Panc1 (cell line): ENCODE measurements at places on chromosomes 2 and 18.

DNA sequence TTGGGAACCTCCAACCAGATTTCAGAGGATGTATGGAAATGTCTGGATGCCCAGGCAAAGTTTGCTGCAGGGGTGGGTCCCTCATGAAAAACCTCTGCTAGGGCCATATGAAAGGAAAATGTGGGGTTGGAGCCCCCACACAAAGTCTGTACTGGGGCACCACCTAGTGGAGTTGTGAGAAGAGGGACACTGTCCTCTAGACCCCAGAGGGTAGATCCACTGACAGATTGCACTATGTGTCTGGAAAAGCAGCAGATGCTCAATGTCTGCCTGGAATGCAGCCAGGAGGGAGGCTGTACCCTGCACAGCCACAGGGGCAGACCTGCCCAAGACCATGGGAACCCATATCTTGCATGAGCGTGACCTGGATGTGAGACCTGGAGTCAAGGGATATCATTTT, 573.7 kb upstream of the NXPH2 start:
- DNase-seq, result no peak

DNA sequence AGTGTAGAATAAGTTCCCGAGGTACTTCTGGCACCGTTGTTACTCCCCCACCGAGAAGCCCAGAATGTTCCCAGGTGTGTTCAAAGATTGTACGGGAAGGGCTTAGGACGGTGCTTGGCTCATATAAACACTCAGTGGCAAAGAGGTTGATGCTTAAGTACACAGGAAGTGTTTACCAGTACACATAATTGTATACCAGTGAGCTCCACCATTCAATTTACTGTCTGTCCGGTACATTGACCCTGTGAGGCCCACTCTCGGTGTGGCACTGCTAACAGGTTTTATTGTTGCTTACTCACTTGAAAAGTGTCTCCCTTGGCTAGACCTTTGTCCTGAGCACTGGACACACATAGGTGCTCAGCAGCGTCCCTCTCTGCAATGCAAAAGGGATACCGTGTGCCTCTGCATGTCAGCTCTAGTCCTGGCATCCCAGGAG, 191.0 kb downstream of the NEDD4L start:
- no peak for DNase-seq

GRCh38 chr2:240144649-240145261, 4.3 kb upstream of the OTOS start:
- no peak for DNase-seq

DNA sequence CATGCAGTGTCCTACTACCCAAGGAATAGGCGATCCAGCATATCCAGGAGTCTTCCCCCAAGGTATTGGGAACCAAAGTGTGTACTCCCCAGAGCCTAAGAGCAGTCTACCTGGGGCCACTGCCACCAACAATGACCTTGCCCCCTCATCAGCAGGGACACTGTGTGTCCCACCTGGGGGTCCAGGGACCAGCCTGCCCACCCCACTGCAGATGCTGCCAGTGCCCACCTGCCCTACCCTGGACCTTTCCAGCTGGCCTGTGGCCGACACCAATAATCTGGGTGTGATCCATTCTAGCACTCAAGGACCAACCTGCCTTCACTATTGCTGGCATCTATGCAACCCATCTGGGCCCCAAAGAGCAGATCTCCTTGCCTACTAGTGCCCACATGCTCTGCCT, 32.2 kb downstream of the DNAH7 start:
- DNase-seq, result no peak

DNA sequence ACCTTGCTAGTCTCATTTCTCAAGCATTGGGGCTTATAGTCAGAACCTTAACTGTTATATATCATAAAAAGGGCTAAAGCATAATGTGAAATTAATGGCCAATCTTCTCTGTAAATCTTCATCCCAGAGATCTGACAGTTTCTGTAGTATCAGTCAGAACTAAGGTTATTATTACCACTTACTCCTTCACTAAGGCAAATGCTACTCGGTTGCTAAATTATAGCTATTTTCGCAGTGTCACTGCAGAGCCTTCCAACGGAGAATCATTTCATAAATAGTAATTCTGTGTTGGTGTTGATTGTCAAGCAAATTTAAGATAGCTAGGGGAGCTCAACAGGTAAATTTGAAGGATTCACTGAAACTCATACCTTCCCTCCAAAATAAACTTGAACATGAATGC, 258.0 kb downstream of the METTL4 start:
- no peak for DNase-seq

GRCh38 chr2:86617153-86617552, 6.5 kb downstream of the RNF103 start:
- DNase-seq, result no peak

DNA sequence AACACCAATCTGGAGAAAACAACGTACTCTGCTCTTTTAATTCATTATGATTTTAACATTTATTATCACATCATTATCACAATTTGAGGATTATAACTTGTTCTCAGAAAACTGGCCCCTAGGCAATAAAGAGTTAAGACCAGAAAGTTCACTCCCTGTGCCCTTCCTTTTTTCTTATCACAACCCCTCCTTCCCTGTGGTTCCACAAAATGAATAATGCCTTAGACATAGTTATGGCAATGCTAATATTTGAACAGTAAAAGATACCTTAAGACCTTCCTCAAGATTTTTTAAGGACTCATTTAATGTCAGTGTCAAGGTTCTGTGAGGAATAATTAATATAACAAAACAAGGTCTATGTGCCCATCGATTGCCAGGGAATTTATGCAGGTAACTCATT, 596.2 kb downstream of the ARHGAP15 start:
- DNase-seq, result no peak

GRCh38 chr2:16635791-16636699, 29.6 kb downstream of the CYRIA start:
- no peak for DNase-seq

DNA sequence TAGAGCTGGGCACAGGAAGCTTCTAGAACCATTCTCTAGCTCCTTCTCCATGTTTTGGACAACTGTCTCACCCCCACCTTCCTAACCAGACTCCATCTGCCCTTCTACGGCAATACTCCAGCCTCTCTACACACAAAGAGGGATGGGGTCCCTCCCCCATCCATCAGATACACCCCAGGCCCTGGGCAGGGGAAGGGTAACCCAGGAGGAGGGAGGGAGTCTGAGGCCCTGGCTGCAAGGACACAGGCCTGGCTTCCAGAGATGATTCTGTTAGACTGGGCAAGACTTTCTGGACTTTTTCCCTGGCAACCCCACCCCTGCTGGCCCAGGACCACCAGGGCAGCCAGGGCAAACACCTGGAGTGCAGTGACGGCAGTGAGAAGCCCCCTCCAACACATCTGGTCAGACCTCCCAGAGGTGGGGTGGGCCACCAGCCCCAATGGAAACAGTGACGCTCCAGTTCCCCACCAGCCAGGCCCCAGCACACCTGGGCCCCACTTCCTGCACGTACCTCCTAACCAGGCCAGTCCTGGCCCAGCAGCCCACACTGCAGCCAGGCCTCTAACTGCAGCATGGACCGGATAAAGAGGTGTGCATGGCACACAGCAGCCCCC, 6.5 kb downstream of the CYP26B1 start:
- DNase-seq, result no peak

- DNase-seq, result no peak
Observed at GRCh38 chr18:75546964-75547363, 119.5 kb upstream of the SMIM21 start.

DNA sequence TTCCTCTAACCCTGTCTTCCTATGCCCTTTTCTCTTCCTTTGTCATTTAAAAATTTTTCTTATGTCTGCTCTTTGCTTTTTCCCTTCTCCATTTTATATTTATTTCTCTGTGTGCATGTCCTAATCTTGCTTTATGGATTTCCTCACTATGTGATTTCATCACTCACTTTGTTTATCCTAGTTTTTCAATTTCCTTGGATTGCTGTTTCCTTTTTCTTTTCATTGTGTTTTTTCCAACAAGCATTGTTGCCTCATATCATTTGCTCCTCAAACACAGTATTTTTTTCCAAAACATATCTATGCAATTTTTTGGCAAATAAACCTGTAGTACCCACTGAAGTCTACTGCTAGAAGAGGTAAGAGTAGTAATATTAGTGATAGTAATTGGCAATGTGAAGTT, 67.4 kb upstream of the PNPT1 start:
- no peak for DNase-seq

GRCh38 chr18:37711766-37712505, 146.3 kb upstream of the CELF4 start:
- no peak for DNase-seq

DNA sequence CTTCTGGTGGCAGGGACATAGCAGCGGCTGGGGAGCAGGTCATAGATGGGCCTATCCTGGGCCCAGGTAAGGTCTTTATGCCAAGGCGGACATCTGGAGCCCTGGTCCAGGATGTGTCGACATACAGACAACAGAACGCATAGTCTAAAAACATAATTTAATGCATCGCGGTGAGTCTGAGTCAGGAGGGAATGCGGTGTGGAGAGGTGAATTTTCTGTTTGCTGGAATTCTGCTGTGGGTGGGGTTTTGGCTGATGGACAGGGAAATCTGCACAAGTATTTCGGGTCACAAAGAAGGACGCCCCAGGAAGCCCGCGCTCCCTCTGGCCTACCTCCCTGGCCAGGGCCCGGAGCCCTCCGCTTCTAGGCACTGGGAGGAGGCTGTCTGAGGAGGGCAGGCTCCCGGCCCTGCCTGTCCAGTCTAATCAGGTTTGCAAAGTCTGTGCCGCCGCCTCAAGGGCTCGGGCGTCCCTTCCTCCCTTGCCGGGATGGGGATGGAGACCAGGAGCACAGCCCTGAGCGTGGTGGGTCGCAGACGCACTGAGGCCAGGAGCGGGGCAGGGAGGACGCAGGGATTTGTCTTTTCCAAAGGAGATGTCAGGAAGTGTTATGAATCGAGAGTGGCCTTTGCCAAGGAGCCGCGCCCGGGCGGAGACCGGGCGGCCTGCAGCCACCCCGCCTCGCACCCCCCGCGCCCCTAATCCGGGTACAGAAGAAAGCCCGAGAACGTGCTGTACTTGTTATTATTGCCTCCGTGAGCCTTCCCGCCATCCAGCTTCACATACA, 2.3 kb downstream of the C1QL2 start:
- no peak for DNase-seq

- DNase-seq, result peak; percentile 45
Observed at GRCh38 chr2:202033317-202034248, at the start of gene FZD7. TSS of gene FZD7 (plus strand) at chr2:202033855. CDS start at chr2:202034648, 793 bp downstream.

GRCh38 chr18:11956371-11957308, 24.7 kb upstream of the IMPA2 start:
- no peak for DNase-seq

GRCh38 chr2:173441222-173441621, 86.5 kb downstream of the CDCA7 start:
- no peak for DNase-seq

GRCh38 chr18:74126684-74127655, 20.7 kb downstream of the FBXO15 start:
- no peak for DNase-seq

DNA sequence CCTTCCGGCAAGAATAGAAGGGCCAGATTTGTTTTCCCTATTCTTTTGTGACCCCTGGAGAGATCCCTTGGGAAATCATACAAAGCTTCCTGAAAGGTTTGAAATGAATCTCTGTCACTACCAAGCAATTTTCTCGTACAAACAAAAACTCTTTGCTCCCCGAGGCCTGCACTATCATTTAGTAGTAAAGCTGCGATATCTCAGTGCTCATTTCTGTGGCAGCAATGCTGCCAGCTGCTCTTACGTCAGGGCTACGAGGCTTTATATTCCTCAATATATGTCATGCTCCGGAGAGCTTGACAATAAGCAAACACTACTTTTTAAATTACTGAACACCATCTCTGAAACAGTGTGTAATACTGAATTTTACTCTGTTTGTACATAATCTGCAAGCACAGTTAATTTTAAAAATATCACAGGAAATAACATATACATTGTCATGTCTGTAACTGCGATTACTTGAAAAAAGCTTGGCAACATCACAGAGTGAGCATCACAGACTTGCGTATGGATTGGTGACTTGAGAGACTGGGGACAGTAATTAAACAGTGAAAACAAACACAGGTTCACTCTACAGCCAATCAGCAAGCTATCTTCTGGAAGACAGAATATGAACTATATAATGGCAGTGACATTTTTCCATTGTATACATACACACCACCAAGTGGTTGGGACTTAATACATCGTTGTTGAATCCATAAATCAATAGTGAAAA, 403.3 kb upstream of the NETO1 start:
- no peak for DNase-seq

GRCh38 chr2:9594366-9595054, 36.3 kb downstream of the YWHAQ start:
- no peak for DNase-seq

DNA sequence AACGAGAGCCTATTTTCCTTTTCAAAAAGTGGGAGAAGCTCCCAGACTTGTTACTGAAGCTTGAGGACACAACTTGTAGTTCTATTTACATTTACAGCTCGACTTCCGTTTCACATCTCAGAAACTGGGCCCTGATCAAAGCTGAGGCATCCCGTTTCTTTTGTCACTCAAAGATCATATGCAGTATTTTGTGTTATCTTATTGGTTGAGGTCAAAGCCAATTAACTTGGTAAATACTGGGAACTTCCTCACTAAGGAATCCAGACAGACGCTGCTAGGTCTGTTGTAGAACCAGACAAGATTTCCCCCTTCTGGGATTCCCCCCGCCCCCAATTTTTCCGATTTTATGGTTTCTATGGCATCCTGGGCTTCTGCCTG, 50.3 kb downstream of the TSN start:
- DNase-seq, result no peak

DNA sequence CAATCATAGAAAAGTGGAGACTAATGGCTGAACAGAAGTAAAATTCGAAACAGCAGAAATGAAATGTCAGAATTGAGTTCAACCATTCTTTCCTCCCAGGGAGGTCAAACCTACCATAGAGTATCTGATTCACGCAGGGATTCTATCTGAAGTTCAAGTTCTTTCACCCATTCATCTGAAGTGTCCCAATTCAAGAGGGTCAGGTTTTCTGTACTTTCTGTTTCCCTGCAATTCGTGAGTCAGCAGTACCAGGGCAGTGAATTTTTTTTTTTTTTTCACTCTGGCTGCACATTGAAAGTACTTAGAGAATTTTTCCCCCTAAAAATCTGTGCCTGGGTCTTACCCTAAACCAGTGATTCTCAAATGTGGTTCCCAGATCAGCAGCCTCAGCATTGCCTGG, 40.9 kb upstream of the CCDC88A start:
- no peak for DNase-seq

DNA sequence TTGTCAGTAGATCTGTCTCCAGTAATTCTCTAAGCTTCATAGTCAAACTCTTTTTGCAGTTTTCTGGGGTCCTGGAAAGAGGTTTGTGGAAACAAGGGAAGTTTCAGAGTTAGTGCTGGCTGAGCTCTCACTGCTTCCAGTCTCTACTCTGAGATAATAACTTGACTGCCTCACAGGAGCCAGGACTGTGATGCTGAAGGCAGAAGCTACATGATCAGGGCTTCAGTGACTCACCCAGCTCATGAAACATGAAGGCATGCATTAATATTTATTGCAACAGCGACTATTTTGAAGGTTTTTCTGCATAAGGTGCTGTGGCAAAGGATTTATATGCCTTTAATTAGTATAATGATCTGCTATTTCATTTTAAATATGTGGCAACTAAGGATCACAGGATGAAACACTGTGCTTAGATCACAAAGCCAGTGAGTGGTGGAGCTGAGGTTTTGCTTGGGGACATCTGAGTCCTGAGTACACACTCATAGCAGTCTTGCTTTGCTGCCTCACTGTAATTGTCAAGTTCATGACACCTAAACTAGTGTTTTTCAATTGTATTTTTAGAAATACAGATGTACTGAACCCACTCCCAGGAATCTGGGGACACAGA, 448.4 kb upstream of the GCFC2 start:
- no peak for DNase-seq
